HuH-7 (cell line): ENCODE measurements at places on chromosomes 16 and 17.

GRCh38 chr17:32916134-32916533 is 11.8 kb upstream of the TMEM98 start:
- no peak for DNase-seq

DNA sequence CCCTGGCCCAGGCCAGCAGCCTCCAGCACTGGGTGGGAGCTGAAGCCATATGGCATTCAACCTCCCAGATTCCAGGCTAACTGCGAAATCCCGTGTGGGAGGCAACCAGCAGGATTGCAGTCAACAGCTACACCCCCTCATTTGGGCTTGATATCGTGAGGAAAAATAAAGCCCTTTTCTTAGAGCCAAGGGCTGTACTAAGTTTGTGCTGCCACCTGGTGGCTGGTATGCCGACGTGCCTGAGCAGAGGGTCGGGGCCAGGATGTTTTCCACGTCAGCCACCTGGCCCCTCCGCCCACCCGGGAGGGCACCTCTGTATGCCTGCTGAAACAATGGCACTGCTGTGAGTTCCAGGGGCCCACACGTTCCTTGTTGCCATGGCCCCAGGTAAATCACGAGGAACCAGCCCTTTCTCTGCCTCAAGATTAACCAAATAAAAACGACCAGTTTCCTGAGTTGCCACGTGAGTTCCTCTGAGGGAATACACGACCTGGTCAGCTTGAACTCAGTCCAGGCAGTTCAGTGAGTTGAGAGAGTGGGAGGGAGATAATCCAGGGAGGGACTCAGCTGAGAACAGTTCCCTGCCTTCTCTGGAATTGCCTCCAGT is 9.0 kb downstream of the TMEM98 start:
- peak; percentile 78 for DNase-seq

- no peak for DNase-seq
These were observed 243.9 kb downstream of the CA10 start for GRCh38 chr17:51914577-51914976.

DNA sequence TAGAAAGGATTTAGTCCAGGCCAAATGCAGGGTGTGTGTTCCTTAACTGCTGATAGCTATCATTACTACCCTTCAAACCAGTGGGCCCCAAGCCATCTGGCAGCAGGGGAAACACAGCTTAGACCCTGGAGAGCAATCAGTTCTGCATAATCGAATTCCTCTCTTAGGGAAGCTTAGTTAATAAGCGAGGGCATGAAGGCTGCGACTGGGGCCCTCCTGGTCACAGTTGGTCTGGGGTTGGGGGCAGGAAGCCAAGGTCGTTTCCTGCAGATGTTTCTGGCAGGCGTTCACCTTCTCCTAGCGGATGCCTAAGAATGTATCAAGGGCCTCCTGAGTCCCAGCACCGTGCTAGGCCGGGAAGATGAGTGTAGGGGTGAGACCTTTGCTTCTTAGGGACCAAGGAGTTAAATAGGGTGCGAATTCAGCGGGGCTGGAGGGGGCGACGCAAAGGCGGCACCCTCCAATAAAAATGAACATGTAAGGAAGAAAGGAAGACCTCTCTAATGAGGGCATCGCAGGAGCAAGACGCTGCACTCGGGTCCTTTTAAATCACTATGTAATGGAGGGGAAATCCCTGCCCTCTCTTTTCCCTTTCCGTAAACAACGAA is 16.5 kb upstream of the EEF2K start:
- no peak for DNase-seq

- DNase-seq, result no peak
These were observed 64.4 kb upstream of the TBX2 start for GRCh38 chr17:61335105-61335844.

DNA sequence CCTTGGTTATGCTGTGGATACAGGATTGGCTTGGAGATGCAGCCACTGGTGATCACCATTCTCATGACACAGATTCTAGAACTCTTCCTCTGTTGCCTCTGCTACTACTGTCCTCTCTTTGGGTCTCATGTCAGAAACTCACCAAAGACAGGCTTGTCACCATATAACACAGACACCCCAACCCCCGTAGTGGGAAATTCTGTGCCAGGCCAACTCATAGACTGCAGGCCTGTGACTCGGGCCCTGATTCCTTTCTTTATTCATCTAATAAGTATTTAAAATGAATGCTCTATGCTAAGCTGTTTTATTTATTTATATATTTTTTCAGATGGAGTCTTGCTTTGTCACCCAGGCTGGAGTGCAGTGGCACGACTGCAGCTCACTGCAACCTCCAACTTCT is 9.5 kb downstream of the CYB5D2 start:
- DNase-seq, result no peak

- DNase-seq, result no peak
These were observed 82.1 kb downstream of the MSI2 start for GRCh38 chr17:57338257-57338914.

DNA sequence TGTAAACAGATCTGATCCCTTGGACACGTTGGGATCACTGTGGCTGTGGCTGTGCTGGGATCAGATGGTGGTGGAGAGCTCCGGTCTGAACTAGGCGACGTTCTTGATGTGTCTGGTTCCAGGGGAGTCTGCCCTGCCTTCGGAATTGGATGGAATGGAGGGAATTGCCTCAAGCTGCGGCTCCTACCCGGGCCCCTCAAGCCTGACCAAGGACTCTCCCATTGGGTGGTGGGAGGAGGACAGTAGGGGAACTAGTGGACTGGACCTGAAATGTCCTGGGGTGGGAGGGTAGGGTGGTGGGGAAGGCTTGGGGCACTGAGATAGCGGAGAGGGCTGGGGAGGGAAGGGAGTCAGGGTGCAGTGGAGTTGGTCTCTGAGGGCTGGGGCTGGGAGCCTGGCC is 3.2 kb upstream of the UBALD1 start:
- no peak for DNase-seq

DNA sequence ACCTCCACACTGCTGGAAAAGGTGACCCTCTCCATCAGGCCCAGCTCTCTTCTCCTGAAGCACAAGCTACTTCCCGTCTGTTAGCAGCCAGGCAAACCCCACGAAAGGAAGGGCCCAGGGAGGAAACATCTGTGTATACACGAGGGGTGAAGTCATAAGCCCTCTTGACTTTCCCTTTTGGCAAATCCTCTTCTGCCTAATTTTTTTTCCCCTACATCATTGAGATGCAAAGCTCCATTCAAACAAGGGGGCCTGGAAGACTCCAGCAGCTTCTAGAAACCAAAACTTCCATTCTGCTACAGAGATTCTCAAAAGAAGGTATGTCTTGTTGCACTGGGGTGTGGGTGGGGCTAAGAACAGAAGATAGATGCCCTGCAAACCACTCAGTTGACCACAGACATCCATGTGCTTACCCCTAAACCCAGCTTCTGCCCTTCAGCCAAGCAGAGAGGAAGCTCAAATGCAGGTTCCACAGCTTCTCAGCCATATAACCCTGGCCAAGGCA is 145.6 kb upstream of the RCVRN start:
- DNase-seq, result no peak

DNA sequence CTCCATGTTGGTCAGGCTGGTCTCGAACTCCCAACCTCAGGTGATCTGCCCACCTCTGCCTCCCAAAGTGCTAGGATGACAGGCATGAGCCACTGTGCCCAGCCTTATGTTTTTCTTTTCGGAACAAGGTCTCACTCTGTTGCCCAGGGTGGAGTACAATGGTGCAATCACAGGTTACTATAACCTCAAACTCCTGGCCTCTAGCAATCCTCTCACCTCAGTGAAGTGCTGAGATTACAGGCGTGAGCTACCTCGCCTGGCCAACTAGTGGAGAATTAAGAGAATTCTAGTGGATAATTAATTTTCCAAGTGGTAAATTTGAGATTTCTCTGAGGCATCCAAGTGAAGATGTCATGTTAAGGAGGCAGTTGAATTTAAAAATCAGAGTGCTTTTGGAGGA is 2.9 kb upstream of the FBXO47 start:
- no peak for DNase-seq

GRCh38 chr16:59591480-59591879 is 857.4 kb upstream of the GOT2 start:
- DNase-seq, result no peak

DNA sequence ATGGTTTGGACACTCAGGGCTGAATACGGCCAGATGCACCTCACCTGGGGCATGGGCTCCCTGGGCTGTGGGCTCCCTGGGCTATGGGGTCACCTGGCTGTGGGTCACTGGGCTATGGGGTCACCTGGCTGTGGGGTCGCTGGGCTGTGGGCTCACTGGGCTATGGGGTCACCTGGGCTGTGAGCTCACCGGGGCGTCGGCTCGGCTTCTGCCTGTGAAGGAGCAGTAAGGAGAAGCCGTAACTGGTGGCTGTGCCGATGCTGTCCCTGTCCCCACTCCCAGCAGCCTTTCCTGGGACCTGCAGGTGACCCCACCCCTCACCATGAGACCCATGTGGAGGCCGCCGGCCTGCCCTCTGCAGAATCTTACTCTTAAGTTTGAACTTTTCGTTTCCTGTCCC is 1.9 kb upstream of the PERCC1 start:
- DNase-seq, result no peak

GRCh38 chr16:20181416-20181815 is 107.7 kb upstream of the GPR139 start:
- no peak for DNase-seq

DNA sequence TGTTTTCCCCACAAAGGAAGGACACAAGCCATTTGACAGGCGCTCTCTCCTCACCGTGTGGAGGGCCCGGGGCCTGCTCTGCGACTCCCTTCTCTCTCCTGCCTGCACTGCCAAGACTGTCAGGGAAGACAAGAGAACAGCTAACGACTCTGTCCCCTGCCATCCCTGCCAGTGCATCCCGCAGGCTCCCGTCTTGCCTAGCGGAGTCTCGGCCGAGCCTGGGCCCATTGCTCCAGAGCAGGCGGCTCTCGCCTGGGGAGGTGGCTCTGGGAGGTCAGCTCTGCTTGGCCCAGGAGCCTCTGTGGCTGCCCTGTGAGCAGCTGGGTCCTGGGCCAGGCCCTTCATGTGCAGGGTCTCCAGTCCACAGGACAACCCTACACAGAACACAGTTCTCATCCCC is 53.0 kb downstream of the WNT3 start:
- no peak for DNase-seq
